ENCODE measurements at places on chromosomes 3 and 15. TPM values are rescaled to one million over a fixed set of nuclear protein-coding genes. Genes with fewer than 3 reads are reported as not detected.

DNA sequence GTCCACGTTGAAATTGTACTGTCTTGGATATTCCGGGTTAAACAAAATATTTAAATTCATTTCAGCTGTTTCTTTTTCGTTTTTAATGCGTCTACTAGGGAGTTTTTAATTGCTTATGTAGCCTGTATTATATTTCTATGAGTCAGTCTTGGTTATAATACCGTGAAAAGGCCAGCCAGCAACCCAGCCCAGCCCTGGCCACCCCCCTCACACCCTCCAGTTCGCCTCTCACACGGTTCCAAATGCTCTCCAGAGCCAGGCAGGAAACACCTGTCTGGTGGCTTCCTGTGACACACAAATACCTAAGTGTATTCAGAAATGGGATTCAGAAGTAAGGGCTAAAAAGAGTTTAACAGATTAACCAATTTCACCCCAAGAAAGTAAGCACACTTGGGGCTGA lies 4.4 kb downstream of the SH3BP5 start:
- no peak overlapping the region for H3K4me3 ChIP-seq
- no peak overlapping the region for H3K27ac ChIP-seq

DNA sequence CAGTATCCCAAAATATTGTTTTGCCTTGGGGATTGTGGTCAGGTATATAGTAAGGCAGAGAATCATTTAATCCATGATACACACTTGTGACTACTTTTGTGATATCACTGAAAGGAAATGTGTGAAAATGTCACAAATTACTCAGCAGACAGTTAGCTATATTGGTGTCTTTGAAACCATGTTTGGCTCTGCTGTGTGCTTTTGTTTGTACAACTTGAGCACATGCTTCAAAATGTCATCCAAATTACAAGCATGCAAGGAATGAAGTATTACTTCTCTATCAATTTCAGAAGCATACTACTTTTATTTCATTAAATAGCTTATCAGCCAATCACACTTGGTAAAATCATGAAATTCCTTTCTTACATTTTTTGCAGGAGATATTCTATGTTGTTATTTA lies 619.0 kb upstream of the AGTR1 start:
- no peak overlapping the region for H3K27ac ChIP-seq
- DNase-seq: no peak
- H3K4me3 ChIP-seq: no peak overlapping the region
- H3K36me3 ChIP-seq: no peaks in the 10 kb centered on the region

- no peak for DNase-seq
- no peaks in the 10 kb centered on the region for H3K4me1 ChIP-seq
- no peak overlapping the region for H3K27ac ChIP-seq
- no peak overlapping the region for H3K4me3 ChIP-seq
- no peaks in the 10 kb centered on the region for H3K27me3 ChIP-seq
These were observed 364.1 kb downstream of the MFSD1 start for GRCh38 chr3:159165961-159166360.

DNA sequence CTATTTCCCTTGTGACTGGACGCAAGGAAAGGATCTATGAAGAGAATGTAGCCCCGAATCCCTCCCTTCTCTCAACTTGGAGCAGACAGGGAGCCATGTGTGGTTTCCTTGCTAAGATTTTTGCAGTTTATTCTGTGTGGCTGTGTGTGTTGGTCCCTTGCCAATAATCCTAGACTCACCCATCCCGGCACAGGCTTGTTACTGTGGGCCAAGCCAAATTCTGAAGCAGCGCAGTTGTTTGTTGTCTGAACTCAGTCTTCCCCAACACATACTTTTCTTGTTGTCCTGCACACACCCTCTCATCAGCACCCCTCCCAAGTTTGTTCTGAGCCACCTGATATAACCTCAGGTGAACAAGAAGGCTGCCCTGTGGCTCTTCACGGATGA lies 193.3 kb upstream of the CTDSPL start:
- no peaks in the 10 kb centered on the region for H3K27me3 ChIP-seq
- peaks cover 5% of the 10 kb centered on the region for H3K4me1 ChIP-seq
- no peak overlapping the region for H3K27ac ChIP-seq
- H3K4me3 ChIP-seq: no peak overlapping the region
- H3K36me3 ChIP-seq: no peaks in the 10 kb centered on the region

DNA sequence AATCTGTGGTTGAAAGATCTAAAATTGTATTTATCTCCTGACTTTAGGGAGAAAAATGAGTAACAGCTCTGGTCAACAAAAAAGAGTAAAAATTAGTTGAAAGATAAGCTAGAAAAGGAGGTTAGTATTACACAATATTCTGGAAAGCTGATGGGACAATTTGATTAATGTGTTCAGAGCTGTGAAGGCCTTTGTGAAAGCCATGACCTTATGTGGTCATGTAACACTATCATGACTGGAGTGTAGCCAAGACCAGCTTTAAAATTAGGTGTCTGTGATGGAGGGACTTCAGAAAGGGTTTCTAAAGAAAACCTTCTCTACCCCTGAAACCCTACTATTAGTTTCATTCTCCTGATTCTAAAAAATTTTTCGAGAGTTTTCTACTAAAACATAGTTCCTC lies 127.2 kb downstream of the NFKBIZ start:
- H3K4me1 ChIP-seq: no peaks in the 10 kb centered on the region
- no peak overlapping the region for H3K4me3 ChIP-seq
- no peaks in the 10 kb centered on the region for H3K36me3 ChIP-seq
- H3K27me3 ChIP-seq: no peaks in the 10 kb centered on the region

- H3K27me3 ChIP-seq: no peaks in the 10 kb centered on the region
- no peak overlapping the region for H3K27ac ChIP-seq
- no peak for DNase-seq
- H3K4me1 ChIP-seq: no peaks in the 10 kb centered on the region
These were observed 457.5 kb downstream of the EDEM1 start for GRCh38 chr3:5644773-5645670.

- no peaks in the 10 kb centered on the region for H3K4me1 ChIP-seq
- no peaks in the 10 kb centered on the region for H3K27me3 ChIP-seq
- H3K4me3 ChIP-seq: no peak overlapping the region
These were observed 200.1 kb downstream of the GABRB3 start for GRCh38 chr15:26572602-26573350.

- H3K4me1 ChIP-seq: no peaks in the 10 kb centered on the region
- H3K4me3 ChIP-seq: no peak overlapping the region
- no peak overlapping the region for H3K27ac ChIP-seq
- H3K36me3 ChIP-seq: no peaks in the 10 kb centered on the region
- DNase-seq: no peak
- H3K27me3 ChIP-seq: no peaks in the 10 kb centered on the region
These were observed 15.1 kb upstream of the IQSEC1 start for GRCh38 chr3:13088028-13089006.

DNA sequence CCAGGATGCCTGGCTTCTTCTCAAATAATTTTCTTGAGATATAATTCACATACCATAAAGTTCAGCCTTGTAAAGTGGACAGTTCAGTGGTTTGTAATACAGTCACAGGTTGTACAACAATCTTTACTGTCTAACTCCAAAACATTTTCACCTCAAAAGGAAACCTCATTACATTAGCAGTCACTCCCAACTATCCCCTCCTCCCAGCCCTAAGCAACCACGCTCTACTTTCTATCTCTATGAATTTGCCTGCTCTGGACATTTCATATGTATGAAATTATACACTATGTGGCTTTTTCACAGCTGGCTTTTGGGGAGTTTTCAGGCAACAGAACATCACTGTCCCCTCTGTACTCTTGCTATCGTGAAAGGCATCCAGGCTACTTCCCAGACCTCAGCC lies 17.5 kb downstream of the TGM5 start:
- no peak overlapping the region for H3K27ac ChIP-seq
- no peaks in the 10 kb centered on the region for H3K4me1 ChIP-seq
- no peaks in the 10 kb centered on the region for H3K36me3 ChIP-seq
- DNase-seq: no peak

DNA sequence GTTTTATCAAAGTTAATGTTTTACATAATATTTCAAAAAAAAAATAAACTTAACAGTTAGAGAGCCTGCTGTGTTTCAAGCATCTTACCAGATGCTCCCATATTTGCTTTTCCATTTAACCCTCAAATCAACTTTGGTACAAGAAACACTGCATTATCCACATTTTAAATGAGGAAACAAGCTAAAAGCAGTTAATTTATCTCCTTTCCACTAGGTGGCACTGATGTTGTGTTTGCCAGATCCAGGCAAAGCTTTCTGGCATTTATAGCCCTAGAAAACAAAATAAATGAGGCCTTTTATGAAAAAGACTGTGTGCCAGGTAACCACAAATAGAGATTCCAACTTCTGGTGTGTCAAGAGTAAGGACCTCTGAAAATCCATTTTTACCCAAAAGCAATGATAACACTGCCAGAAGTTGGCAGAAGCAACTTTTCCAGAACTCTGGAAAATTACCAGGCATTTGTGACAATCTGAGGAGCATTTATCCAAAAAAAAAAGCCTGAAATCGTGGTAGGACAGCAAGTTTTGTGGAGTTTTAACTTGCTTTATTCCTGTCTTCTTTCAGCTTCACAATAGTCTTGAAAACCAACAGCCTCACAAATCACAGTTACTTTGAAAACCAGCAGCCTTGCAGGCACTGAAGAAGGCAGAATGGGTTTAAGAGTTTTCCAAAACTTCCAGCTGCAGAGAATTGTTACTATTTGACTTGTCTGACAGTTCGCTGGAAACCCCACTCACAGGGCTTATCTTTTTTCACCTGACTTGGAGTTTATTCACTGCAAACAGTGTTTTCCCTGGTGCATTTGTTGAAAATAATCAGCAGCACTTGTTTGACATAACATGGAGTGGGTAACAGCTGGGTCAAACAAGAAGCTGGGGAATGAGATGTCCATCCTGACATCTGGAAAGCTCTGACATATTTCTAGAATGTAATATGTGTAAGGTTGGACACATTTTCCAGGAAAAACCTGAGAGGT lies 9.2 kb downstream of the FAM162A start:
- no peaks in the 10 kb centered on the region for H3K36me3 ChIP-seq
- H3K27ac ChIP-seq: no peak overlapping the region
- no peak overlapping the region for H3K4me3 ChIP-seq
- peaks cover 3% of the 10 kb centered on the region for H3K4me1 ChIP-seq
- no peaks in the 10 kb centered on the region for H3K27me3 ChIP-seq

DNA sequence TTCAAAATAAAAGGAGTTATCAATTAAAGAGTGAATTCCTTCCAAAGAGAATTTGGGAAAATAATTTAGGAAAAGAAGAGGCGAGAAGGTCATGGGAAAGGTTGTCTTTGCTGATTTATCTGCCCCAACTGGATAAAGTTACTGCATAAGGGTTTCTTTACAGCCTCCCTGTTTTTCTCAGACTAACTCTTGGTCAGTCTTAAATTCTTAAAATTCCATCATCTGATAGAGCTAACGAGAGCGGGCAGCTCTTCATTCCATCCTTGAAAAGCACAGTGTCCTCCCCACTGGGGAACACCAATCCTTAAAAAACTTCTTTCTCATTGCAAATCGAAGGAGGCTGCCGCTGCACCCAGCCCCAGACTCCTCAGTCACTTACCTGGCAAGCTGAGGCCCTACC lies 107.2 kb downstream of the PGPEP1L start:
- H3K27ac ChIP-seq: peak overlapping the region; percentile 75
- H3K4me1 ChIP-seq: peaks cover 13% of the 10 kb centered on the region
- DNase-seq: no peak
- no peaks in the 10 kb centered on the region for H3K27me3 ChIP-seq
- peaks cover 70% of the 10 kb centered on the region for H3K36me3 ChIP-seq
- H3K4me3 ChIP-seq: no peak overlapping the region

DNA sequence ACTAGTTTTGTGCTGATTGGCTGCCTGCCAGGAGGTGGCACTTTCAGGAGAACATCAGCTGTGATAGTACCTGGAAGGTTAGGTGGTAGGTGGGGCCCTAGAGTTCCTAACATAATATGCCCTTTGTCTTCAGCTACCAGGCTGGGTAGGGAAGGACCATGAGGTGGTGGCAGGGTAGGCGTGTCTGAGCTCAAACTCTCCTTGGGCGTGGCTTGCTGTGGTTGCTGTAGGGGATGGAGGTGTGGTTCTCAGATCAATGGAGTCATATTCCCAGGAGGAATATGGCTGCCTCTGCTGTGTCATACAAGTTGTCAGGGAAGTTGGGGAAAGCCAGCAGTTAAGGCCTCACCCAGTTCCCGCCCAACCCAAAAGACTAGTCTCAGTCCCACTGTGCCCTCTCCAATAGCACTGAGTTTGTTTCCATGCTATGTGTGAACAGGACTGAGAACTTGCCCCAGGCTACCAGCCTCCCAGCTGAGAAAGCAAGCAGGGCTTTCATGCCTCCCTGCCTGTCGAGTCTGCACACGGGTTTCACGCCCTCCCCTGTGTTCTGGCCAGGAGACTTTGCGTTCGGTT lies 107.7 kb downstream of the CHCHD4 start:
- DNase-seq: no peak
- no peak overlapping the region for H3K27ac ChIP-seq
- peaks cover 4% of the 10 kb centered on the region for H3K4me1 ChIP-seq
- no peaks in the 10 kb centered on the region for H3K36me3 ChIP-seq
- no peaks in the 10 kb centered on the region for H3K27me3 ChIP-seq

GRCh38 chr15:67945951-67946700 lies 106.3 kb upstream of the RNU6-1 start:
- H3K27me3 ChIP-seq: no peaks in the 10 kb centered on the region
- H3K27ac ChIP-seq: peak overlapping the region; percentile 95
- no peak overlapping the region for H3K4me3 ChIP-seq
- DNase-seq: peak; percentile 87

DNA sequence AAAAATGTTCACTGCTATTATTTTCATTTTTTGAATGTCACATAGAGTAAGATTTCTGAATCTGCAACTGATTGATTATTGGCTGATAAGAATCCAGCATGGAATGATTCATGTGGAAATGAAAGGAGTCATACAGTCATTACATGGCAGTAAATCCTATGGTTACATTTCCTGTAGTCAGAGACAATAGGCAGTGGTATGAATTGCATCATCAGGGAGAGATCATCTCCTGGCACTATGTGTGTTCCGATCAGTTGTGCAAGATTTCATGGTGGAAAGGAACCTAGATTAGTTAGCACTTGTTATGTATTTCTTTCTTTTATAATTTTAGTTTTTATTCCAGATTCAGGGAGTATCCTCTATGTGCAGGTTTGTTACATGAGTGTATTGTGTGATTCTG lies 38.8 kb downstream of the SLC12A1 start:
- no peak overlapping the region for H3K4me3 ChIP-seq
- H3K27ac ChIP-seq: no peak overlapping the region
- H3K36me3 ChIP-seq: no peaks in the 10 kb centered on the region
- DNase-seq: no peak

The ALDH1A3 gene
- 6.5 TPM for total RNA-seq

The PAQR9 gene
- 4.2 TPM for total RNA-seq

The STAC gene
- total RNA-seq: 1.2 TPM

Data from endodermal cell (in vitro differentiated cells).